ENCODE measurements at places on chromosomes 4 and X.

DNA sequence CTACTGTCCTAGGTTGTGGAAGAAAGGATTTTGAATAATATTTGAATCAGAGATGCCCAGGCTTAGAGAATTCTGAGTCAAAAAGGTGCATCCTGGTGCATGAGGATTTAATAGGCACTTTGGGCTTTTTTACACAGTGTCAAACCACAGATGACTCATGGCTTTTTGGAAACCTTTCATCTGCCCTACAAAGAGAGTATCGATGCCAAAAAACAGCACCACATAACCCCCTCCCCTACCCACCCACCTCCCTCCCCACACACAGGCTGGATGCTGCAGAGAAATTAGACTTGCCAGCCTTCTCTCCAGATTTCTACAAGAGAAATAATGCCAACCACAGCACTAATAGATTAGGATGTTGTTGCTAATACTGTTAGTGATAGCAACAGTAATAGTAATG is 779.3 kb downstream of the NLGN4X start:
- DNase-seq, result no peak

DNA sequence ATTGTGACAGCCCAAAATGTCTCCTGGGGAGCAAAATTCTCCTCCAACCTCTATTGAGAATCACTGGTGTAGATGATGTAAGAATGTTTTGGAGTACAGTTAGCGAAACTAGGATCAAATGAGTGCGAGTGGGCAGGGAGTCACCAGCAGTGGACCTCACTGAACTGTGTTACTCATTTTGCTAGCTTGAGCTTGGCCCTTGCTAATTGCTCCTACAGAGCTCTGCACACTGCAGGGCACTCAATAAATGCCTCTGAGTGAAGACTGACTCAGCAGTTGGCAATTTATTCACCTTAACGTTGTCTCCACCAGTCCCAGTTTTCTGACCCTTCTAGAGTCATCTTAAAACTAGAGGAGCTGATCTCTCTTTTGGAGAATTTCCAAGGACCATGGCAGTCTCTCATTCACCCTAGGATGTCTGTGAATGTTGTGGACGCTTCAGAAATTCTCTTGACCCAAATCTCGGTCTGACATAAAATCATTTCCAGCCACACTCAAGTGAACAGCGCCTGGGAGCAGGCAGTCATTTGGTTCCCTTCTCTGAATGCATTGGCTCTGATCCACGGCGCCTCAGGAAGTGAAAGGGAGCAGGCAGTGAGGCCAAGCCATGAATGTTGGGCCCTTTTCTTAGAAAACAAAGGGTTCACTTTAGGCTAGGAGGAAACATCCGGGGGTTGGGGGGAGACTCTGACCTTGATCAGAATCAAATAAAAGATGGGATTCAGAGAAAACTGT is 148.1 kb downstream of the NWD2 start:
- no peak for DNase-seq

GRCh38 chrX:22699581-22700091 is 300.1 kb upstream of the DDX53 start:
- no peak for DNase-seq

DNA sequence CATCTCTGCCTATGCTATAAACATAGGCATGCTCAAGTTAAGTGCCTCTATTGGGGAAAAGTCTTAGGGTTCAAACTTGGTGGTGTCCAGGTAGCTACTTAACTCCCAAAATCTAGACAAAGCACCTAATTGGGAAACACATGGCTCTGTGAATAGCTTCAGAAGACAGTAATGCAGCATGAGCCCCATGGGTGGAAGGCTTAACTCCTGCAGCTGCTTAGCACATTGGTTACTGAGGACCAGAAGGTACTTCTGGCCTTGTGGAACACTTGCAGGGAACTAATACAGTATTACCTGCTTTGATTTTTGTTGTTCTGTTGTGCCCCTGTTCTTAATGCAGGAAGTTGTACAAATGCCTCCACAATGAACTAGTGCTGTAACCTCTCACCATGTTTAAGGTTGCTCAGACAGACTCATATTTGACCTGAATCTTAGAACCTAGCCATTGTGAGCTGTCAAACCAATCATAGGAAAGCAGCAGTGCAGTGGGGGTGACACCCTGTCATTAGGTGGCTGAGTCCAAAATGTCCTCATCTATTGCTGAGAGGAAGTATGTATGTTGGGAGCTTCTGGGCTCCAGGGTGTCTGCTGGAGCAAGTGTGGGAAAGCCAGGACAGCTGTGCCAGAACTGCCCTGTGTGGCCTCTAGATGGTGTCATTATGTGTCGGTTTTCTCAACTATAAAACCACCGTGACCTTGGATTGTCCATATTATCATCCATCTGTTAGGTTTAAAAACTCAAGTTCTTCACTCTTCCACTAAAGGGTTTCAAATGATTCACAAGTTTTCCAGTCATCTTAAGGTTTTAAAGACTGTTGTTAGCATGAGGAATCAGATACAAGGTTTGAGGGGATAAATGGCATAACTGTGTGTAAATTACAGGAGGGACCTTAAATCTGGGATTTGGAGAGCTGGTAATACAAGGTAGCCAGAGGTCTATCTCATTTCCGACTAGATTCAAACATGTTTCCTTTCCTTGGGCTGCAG is 69.9 kb upstream of the WDR1 start:
- DNase-seq, result no peak

GRCh38 chrX:52420824-52421443 is 52.1 kb downstream of the XAGE2 start:
- DNase-seq, result no peak

DNA sequence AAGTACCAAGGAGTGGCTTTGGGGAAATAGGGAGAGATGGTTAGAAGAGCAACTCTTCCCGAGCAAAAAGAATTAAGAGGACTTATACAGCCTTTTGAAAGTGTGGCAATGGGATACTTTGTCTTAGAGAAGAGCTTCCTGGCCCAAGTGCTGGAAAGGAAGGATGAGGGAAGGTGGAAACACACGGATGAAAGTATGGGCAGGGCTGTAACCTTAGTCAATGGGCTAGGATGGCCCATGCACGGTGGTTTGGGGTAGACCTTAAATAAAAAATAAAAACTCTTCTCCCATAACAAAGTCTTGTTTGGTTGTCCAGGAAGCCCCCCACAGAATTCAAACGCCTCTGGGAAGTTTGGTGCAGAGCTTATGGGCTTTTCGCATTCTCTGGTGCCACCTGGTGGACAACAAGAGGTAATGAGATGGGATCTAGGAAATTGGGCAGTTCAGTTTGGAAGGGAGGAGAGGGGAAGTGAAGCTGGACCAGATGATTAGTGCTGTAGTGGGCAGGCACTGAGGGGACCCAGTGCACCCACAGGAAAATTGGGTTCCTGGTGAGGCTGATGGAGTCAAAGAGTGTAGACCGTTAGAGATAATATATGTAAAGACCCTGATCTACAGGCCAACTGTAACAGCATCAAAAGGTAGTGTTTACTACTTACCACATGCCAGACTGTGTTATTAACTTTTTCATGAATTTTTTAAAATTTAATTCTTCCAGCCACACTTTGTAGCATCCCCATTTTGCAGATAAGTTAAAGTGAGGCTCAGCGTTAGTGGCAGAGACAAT is 13.8 kb upstream of the ENOX2 start:
- peak; percentile 63 for DNase-seq

DNA sequence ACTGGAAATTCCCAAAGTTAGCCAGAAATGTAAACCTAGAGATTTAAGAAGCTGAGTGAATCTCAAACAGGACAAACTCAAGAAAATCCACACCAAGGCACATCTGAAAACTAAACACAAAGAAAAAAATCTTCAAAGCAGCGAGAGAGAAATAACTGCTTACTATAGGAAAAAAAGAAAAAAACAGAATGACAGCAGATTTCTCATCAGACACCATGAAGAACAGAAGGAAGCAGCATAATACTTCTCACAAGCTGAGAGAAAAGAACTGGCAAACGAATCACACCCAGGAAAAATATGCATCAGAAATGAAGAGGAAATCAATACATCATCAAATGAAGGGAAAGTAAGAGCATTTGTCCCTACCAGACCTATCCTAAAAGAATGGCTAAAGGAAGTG is 236.3 kb upstream of the ADAMTS3 start:
- no peak for DNase-seq

DNA sequence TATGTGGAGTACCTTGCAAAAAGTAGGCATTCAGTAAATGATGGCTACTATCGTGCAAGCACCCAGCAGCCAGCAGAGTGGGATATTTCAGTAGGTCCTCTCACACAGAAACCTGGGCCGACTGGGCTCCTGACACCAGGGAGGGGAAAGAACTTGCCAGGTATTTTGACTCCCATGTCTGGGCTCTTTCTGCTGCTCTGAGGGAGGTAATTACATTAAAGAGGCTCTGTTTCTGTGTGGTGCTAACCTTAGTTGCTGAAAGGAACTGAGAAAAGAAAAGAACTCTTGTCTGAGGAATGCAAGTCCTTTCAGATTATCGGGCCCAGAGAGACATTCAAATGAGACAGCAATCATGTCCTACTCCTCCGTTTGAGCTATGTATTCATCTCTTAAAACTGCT is 175.8 kb upstream of the MTMR8 start:
- DNase-seq, result no peak

Data from hematopoietic multipotent progenitor cell treated with erythropoietin and hydrocortisone succinate and interleukin-3 and kit ligand, for 17 days (in vitro differentiated cells).